ENCODE measurements at places on chromosomes 7 and 10.

- no peak for DNase-seq
These were observed 293.9 kb downstream of the CCDC3 start for GRCh38 chr10:12707461-12708185.

DNA sequence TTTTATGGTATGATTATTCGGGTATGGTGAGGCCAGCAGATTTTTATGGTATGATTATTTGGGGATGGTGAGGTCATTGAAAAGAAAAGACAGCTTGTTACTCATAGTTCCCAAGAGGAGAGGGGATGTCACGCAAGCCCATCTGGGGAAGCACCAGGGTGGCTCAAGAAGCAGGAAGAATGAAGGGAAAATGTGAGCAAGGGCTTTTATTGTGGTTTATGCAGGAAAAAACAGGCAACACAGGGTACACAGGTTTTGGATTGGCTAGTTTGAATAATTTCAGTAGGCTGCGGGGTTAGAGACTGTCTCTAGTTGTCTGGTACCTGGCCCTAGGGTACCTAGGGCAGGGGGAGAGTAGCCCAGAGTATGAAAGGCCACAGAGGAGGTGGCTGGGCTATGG is 26.8 kb upstream of the DGKI start:
- DNase-seq: no peak

DNA sequence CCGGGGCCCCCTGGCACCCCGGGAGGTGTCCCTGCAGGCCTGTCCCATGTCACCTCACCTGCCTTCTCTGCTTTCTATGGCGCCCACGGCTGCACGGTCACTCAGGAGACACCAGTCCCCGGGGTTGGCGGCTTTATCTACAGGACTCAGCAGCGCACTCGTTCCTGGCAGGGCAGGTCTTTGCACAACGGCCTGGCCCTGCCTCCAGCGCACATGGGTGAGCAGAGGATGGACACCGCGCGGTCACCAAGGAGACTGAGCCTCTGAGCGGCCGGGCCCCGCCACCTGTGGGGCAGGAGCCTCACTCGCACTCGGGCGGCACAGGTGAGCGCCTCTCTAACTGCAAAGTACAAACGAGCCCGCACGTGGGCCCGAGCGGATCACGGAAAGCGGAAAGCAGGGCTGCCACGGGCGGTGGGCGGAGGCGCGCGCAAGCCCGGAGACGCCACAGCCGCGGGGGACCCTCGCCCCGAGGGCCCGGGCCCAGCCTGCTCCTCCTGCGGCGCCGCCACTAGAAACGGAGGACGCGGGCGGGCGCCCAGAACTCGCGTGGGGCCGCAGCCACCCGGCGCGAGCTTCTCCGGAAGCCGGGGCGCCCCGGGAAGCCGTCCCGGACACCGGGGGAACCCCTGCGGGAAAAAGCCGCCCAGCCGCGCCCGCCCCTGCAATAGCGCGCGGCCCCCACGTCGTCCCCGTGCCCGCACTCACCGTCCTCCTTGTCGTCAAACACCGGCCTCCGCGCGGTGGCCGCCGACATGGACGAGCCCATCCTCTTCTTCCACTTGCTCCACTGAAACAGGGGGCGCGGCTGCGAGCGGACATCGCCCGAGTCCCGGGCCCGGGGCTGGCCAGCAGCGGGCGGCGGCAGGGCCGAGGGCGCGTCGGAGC is 642 bp downstream of the STK32C start:
- peak; percentile 20 for DNase-seq

DNA sequence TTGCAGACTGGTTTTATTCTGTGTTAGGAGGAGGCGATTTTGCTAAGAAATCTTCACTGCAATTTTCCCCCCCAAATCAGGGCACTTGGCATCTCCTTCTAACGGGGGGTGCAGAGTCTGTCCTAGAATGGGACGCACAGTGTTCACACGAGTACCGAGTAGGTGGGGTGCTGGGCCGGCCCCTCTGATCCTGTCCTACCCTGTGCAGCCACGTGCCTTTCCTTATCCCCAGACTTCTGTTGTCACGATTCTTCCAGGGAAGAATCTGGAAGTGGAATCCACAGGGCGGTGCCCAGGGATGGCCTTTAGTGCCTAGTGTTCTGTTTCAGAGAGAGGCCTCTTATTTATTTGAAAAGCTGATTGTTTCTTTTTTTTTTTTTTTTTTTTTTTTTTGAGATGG is 16.4 kb downstream of the CUX1 start:
- no peak for DNase-seq

- DNase-seq: peak; percentile 48
These were observed 880 bp upstream of the ELN start for GRCh38 chr7:74026903-74027682.

DNA sequence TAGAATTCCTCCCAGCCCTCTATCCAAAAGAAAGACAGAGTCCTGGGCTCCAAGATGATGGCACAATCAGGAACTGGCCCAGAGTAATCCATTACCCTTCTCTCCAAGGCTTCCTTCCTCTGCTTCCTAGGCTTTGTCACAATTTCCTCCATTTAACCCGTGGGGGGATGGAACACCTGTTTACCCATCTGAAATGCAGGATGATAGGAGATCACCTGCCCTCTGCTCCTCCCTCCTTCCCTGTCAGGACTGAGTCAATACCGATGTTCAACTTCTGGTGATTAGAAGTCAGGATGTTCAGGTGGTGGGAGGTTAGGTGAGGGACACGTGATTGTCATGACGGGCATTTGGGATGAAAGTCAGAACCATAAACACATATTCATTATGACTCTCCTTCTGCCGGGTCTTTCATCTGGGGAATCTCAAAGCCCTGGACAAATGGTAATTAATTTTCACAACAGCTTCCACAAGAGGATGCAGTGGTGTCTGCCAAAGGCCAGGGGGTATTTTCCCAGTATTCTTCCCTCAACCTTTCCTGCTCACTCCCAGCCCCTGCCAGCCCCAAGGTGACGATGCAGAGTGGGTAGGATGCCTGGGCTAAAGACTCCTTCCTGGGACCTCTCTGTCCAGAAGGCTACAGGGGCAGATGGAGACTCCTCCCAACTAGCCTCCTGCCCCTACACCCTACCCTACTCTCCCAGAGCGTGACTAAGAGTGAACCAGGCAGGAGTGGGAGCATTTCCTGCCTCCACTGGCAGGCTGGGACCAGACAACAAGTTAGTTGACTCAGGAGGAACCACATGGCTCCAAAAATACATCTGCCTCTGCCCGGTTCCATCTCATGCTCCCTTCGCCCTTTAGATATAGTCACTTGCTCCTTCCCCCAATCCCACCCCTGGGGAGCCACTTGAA is 27.9 kb downstream of the DUSP5 start:
- no peak for DNase-seq

- no peak for DNase-seq
These were observed 36.9 kb downstream of the AKR1B1 start for GRCh38 chr7:134422008-134422407.

DNA sequence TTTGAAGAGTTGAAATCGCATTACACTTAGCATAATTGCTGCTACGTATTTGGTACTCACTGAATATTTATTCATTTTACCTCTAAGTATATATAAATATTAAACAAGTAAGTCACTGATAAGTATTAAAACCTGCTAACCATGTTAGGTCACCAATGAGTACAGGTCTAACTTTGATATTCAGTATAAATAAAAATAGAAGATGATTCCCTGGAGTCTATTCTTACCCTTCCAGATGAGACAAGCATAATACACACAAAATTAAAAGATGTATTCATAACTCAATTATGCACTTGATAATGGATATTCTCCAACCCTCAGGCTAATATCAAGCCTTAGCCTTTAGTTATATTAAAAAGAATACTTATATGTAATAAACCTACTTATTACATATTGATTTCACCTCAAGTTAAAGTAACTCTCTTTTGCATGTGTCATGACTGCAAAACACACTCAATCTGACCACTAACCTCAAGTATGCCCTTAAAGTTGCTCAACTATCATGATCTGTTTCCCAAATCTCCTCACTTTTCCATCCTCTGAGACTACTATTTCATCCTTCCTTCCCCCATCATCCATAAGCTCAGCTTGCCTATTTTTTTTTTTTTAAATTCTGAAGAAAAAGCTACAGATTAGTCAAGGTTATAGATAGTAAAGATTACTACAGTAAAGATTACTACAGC is 46.8 kb downstream of the IPMK start:
- no peak for DNase-seq

DNA sequence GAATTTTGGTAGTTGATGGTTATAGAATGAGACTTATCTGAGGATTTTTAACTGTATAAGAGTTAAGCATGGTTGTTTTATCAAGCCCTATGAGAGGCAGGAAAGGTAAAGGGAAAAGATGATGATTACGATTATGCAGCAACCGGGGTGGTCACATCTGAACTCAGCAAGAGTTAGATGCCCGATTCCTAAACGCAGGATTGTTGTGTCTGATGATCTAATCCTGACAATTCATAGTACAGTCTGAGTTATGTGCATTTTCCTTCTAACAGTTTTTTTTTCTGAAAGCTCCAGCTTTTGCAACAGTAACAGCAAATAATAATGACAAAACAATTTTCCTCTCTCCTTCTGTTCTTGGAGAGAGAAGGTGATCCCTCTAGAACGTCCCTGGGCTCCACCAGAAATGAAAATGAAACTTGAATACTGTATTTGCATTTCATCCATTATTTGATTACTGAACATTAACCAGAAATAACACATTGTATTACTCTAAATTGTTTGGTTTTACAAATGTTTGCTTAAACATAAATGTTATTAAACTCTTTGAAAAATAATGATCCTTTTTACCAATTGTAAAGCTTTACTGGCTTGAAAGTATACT is 176.5 kb upstream of the CCDC6 start:
- DNase-seq: no peak
